ENCODE measurements at places on chromosomes 6 and 20.

GRCh38 chr6:162177746-162178145 is 549.8 kb downstream of the PRKN start:
- DNase-seq = no peak

DNA sequence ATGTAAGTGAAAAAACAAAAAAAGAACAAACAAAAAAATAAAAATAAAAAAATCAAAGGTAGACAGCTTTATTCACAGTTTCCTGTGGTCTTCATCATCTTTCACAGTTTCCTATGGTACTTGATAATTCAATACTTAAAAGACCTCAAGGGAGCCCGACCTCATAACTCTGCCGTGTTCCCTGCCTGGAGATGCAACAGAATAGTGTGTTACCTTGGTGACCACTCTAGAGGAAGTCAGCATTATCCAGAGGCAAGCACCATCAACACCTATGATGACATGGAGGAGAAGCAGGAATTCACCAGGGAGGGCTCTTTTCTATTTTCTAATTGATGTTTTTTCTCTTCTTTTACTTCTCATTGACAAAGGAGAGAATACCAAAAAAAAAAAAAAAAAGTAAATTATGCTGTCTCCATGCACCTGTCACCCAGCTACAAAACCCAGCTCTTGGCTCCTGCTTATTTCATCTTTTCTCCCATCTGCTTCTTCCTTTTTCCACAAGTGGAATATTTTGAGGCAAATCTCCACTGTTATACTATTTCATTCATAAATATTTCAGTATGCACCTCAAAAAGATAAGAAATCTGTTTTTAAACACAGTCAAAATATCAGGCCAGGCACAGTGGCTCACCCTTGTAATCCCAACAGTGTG is 95.8 kb upstream of the STXBP5 start:
- no peak for DNase-seq

DNA sequence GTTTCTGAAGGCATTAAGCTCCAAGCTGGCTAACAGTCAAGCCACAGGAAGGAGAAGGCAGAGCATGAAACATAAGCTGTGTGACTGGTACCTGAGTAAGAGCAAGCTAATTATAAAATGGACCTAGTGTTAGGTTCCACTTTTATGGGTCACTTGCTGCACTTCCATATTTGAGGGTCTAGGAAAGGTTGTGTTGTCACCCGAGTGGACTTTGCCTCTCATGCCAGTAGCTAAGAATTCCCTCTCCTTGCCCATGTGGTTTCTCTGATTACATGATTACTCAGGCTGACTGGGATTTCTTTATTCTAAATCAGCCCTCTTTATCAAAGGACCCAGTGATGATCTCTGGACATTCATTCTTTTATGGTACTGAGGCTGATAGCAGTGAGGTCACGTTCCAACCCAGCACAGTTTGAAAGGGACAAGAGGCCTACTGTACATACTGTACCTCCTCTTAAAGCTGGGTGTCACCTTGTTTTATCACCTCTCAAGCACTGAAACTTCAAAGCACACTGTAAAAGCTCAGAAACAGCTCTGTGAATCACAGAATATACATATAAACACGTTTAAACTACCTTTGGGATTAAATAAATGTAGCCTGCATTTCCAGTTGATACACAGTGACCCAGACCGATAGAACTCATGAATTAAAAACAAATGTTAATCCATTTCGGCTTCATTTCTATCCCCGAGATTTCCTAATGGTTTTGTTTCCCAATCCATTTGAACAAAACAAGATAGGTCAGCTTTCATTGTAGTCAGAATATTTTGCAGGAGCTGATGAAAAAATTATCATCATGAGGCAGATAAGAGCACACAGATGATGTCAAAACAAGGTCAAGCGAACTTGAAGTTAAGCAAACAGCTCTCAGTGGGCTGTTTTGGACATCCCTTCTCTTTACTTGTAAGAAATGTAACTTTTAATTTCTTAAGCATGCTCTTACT is 96.5 kb downstream of the ALDH8A1 start:
- DNase-seq = peak; percentile 59

GRCh38 chr20:58137236-58137635 is 91.2 kb downstream of the ANKRD60 start:
- no peak for DNase-seq

DNA sequence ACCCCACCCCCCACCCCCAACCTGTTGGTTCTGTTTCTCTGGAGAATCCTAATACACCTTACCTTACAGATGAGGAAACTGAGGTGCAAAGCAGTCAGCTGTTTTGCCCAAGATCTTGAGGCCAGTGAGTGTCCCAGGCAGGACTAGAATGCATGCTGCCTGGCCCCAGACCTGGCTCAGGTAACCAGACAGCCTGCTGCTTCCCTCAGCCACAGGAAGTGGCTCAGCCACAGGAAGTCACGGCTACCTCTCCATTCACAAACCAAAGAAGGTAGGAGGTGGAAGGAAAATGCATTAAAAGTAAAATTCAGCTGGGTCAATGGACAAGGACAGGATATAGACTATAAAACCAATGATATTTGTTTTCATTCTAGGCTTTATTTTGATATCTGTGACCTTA is 517.6 kb downstream of the CD83 start:
- no peak for DNase-seq

- DNase-seq = no peak
These were observed 101.1 kb upstream of the ID4 start for GRCh38 chr6:19736066-19736465.
